ENCODE measurements at places on chromosomes 5 and 9.

DNA sequence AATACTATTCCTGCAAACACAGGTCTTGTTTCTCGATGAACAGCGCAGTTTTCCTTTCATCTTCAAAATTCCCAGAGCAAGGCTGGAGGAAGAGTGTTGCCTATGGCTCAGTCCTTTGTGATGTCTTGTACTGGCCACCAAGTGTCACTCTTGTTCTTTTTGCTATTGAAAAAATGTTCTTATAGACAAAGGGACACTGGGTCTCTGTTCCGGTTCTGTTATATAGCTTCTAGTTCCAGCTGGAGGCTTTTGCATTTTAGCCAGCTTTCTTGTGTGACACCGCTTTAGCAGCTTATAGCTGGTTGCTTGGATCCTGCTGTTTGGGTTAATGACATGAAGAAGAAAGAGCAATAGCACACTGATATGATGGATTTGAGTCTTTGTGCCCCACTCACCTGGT lies 343.7 kb upstream of the KCNN2 start:
- no peak for DNase-seq

GRCh38 chr9:33800886-33801285 lies 5.5 kb downstream of the PRSS3 start:
- no peak for DNase-seq

GRCh38 chr5:32936329-32936728 lies 225.2 kb downstream of the NPR3 start:
- DNase-seq: no peak

GRCh38 chr5:571791-572190 lies 40.3 kb upstream of the CEP72 start:
- DNase-seq: no peak

- DNase-seq: no peak
Observed at GRCh38 chr5:23169660-23170416, 316.7 kb upstream of the CDH12 start.

- DNase-seq: no peak
Observed at GRCh38 chr5:109155625-109156024, 254.1 kb downstream of the PJA2 start.

DNA sequence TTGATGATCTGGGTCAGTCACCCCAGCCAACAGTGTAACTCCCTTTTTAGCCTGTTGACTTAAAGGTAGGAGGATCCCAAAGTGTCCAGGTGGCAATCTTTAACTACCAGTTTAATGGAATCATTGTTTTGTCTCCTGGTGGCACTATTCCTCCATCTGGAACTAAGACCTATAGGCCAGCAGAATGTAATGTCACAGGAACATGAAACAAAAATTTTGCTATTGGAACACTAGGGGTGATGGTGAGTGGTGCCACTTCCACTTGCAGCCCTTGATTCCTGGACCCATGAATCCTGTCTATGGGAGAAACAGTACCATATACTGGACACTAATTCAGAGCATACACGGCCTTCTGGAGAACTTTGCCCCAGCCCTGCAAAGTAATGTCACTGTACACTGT lies 219.5 kb upstream of the RASA1 start:
- no peak for DNase-seq
